ENCODE measurements at places on chromosomes 6 and 20. TPM values are rescaled to one million over a fixed set of nuclear protein-coding genes. Genes with fewer than 3 reads are reported as not detected.

Gene SALL4
- total RNA-seq, result 15.0 TPM

Gene BPIFB4
- total RNA-seq, result not detected

Gene PACSIN1
- total RNA-seq, result 0.46 TPM

Gene CST3
- total RNA-seq, result 355 TPM

Gene LST1
- total RNA-seq, result not detected

Gene CRISP3
- not detected for total RNA-seq

Gene TSBP1
- total RNA-seq, result not detected

Gene MTG2
- total RNA-seq, result 26.6 TPM

- DNase-seq, result peak; percentile 15
Observed at GRCh38 chr6:152636021-152636608, 1.0 kb downstream of the SYNE1 start.

DNA sequence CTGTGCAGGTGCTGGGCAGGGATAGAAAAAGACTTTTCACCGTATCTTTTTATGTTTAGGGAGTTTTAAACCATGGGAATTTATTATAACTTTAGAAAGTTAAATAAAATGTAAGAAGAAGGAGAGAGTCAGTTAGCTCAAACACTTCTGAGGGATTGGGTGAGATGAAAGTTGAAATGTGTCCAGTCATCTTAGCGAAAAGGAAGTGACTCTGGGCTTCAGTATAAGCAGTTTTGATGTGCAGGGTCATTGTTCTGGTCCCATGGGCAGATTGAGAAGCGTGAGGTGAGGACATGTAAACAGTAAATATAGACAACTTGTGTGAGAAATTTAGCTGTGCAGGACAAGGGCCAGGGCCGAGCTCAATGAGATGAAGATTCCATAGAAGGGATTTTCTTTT lies 66.9 kb downstream of the TOX2 start:
- no peak for DNase-seq

GRCh38 chr6:33963136-33963750 lies 159.4 kb upstream of the MLN start:
- DNase-seq, result no peak

DNA sequence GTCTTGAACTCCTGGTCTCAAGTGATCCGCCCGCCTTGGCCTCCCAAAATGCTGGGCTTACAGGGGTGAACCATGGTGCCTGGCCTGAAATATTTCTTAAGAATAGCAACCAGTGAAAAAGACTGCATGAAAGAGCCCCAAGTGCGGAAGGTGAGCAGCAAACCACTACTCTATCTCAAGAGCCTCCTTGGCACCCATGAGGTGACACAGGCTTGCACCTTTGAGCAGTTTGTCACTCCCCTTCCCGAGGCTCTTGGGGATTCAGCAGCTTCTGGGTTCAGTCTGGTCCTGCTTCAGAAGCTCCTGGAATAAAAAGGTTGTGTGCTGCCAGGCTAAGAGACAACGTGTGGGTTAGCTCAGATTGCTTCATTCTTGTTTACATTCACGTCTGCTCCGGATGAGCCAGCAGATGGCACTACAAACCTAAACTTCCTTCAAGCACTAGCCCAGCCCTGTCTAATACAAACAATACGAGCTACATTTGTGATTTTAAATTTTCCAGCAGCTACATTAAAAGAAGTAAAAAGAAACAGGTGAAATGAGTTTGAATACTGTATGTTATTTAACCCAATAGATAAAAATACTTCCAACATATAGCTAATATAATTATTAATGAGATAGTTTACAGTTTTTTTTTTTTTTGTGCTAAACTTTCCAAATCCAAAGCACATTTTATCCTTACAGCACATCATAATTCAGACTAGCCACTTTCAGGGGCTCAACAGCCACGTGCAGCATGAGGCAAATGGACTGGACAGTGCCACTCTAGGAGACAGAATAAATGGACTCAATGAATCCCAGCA lies 46.2 kb downstream of the GJA10 start:
- peak; percentile 69 for DNase-seq

GRCh38 chr6:87755708-87756671 lies 54.0 kb upstream of the AKIRIN2 start:
- peak; percentile 84 for DNase-seq

GRCh38 chr20:50515471-50516106 lies 5.4 kb downstream of the PTPN1 start:
- no peak for DNase-seq

DNA sequence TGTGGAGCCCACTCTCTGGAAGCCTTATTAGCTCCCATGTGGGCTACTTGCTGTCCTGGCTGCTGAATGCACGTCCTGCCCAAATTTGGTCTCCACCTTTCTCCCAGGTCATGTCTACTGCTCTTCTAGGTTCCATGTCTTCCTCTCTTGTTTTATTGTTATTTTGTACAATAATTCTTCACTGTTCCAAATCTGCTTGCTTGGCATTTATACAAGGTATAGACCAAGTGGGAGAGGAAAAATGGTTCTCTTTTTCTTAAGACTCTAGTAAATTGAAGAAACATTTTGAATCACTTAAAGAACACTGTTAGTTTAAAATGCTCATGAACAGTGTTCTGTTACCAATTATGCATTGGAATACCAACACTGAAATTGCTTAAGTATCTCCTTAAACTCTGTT lies 81.6 kb upstream of the SCP2D1 start:
- no peak for DNase-seq

- peak; percentile 76 for DNase-seq
Observed at GRCh38 chr6:42726485-42727086, 4.2 kb upstream of the PRPH2 start.

DNA sequence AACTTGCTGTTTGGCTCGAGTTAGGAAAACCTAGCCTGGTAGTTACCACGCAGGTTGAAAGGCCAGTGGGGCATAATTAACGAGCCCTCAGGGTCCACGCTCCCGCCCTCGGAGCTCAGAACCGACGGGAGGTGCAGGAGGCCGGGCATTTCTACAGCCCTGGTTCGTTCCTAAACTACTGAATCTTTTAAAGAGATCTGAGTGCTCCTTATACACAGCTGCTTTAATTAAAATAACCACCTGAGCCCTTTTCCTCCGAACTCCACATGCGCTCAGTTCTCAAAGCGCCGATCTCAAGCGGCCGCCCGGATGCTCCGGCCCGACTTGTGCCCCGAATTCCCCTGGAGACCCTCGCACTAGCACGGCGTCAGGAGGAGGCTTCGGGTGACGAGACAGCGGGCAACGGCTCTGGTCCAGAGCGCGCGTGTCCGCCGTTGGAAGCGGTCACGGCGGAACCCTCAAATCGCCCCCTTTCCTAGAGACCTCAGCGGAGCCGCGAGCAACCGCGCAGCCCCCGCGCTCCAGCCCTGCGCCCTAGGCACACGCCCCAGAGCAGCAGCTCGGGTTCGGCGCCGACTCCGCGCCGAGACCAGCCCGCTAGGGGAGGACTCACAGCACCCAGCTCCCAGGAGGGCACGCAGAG lies 397 bp downstream of the WDR27 start:
- DNase-seq, result peak; percentile 12

DNA sequence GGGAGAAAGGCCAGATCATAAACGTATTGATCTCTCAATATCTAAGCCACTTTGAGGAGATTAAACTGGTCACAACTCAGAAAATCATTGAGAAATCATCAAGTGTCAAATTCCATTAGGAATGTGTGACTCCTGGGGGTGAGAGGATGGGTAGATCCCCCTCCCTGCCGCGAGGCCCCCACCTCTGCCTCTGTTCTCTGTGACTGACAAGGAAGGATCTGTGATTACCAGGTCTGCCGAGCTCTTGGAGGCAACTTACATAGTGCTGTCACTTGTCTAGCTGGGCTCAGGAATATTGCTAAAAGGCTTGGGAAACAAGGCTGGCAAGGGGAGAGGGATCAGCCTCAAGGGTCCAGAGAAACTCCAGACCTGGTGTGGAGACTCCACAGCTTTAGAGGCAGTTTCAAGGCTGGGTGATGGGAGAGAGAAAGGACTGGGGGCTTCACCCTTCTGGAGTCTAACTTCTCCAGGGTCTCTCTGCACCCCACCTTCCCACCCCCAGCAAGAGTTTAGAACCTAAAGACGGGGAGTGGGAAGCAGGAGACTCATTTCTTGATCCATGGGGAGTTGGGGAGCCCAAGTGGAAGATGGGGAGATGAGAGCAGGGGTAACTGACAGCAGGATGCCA lies 11.6 kb upstream of the ARMC12 start:
- no peak for DNase-seq

DNA sequence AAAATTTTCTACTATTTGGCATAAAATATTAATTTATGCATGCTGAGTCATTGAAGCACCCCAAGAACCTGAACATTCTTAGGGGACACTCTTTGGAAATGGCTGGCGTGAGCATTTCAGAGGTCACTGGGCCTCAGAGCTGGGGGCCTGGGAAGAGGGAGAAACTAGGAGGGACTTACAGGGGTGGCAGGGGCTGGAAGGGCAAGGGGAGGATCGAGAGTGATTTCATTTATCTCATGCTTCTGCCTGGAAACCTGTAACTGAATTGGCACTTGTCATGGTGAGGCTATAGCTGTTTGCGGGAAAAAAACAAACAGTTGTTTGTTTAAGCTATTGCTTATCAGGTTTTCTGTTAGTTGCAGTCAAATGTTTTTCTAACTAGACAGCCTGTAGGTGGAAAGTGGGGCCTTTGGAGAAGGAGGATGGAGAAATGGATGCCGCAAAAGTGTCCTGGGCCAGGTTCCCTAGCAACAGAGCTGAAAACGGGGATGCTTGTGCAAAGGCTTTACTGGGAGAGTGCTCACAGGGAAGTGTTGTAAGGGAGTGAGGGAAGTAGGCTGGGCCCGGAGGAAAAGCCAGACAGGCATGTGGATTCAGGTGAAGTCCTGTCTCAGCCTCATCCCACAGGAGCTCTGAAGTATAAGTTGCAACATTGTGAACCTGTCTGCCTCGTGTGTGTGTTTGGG lies 36.4 kb upstream of the KAT14 start:
- DNase-seq, result no peak

DNA sequence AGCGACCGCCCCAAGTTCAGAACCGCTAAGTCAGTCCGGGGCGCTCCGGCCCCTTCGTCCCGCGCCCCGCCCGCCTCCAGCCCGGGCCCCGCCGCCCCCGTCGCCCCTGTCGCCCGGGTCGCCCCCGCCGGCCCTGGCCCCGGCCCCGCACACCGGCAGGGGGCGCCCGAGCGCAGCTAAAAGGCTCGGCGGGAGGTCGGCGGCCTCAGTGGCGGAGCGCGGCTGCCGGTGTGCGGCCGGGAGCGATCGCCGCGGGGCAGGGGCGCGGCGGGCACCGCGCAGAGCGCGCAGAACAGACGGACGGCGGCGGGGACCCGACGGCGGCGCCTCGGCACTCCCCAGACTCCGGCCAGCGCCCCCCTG lies at the start of gene FNDC1:
TSS of gene FNDC1 (plus strand) at position 208 of the 363 bp plus-strand sequence. CDS start 197 bp downstream, outside the sequence.
- no peak for DNase-seq

DNA sequence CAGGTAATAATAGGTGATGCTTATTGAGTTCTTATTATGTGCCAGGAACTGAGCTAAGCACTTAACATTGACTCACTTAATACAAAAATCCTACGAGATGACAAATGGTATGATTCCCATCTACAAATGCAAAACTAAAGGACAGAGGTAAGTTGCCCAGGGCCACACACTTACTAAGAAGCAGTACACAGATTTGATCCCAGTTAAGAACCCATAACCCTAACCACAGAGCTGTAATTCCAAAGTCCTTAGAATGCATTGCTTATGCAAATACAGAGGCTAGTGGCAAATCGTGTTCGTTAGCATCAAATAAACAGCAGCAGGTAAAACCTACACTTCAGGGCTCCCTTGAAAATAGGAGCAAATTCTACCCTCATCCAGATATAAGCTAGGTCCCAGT lies 104.0 kb downstream of the SASH1 start:
- no peak for DNase-seq

GRCh38 chr20:48461091-48461734 lies 366.6 kb downstream of the PREX1 start:
- DNase-seq, result no peak

DNA sequence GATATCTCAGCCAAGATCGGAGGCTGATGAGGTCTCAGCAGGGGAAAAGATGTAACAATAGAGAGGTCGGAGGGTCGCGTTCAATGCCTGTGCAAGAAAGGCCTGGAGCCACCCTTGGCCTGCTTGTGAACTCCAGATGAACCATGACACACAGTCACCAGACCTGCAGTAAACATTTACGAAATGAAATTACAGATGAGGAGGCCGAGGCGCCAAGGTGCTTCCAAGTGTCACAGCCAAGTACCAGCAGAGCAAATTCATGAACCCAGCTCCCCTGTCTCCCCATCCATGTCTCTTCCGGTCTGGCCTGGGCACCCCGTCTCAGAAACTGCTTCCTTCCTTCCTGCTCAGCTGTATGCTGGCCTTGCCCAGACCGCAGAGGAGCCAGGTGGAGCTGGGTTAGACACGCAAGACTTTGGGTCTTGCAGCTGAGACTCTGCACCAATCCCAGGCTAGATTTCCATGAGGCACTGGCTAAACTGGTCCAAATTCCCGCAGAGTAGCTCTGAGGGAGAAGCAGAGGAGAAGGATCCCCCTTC lies 48.1 kb downstream of the CHMP4B start:
- no peak for DNase-seq

GRCh38 chr6:83480470-83480869 lies 31.9 kb upstream of the PRSS35 start:
- DNase-seq, result no peak

GRCh38 chr6:139931747-139932146 lies 557.3 kb upstream of the CITED2 start:
- no peak for DNase-seq

- no peak for DNase-seq
Observed at GRCh38 chr6:37481711-37482605, 17.7 kb downstream of the CCDC167 start.

- DNase-seq, result no peak
Observed at GRCh38 chr6:142651384-142651783, 293.6 kb downstream of the HIVEP2 start.

- peak; percentile 71 for DNase-seq
Observed at GRCh38 chr20:35820715-35821114, 48.9 kb downstream of the PHF20 start.

DNA sequence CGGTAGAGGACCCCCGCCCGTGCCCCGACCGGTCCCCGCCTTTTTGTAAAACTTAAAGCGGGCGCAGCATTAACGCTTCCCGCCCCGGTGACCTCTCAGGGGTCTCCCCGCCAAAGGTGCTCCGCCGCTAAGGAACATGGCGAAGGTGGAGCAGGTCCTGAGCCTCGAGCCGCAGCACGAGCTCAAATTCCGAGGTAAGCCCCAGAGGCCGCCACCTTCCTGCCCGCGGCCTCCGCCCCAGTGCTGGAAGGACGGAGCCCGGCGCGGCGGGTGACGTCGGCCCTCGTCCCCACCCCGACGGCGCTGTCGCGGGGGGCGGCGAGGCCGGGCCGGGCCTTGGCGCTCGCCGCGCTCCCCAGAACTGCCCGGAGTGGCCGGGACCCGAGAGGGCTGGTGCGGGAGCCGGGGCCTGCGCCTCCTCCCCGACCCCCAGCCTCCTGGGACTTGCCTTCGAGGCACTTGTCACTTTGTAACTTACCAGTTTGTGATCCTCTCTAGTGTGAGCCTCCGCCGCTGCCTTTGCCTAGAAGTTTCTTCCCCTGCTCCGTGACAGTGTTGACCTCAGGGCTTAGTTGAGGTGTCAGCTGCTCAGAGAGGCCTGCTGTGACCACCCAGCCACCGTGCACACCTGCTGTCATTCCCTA lies 417 bp downstream of the VAPB start:
- DNase-seq, result peak; percentile 18

Data from astrocyte (in vitro differentiated cells and primary cell).